Esophagus squamous epithelium (tissue), 5 donors: ENCODE measurements at places on chromosomes 11 and 22.

DNA sequence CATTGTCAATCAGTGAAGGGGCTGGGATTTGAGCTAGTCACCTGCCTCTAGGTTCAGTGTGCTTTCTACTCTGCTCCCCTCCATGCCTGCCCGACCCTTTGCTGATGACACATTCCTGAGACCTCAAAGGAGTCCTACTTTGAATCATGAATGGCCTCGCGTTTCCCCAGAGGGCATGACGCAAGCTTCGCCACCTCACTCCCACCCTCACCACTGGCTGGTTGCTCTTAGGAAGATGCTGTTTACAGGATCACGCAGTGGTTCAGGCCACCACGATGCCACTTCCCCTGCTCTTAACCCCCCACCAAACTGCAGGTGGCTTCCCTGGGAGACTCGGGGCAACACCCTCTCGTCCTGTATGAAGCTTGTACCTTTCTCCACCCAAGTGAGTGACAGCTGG is 62.9 kb upstream of the B3GAT1 start:
- no peak for DNase-seq

DNA sequence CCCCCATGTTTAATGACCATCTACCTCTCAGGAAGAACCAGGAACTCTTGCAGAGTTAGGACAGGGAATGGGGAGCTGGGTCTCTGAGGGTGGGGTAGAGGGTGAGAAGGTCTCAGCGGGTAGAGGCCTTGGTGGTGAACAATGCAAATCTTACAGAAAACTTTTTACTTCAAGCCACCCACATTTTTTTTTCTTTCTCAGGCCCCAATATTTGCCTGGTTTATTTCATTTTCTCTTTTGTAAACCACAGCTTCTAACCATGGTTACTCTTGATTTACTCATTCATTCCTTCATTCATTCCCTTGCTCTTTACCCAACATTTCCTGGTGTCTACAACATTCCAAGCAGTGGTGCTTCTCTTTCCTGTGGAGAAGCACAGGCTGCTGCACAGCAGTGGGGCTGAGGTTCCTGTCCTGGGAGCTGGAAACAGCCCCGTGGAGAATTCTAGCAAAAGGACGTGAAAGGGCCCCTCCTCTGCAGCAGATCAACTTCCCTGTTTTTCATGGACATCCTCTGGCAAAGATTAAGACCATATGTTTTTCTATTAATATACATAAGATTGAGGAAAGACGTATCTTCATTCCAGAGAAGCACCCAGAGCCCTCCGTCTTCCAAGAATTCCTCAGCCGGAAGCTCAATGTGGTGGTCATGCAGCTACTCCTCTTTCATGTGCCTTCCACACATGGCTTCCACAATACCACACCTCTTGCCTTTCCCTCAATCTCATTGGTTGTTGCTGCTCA is 224.4 kb upstream of the SESN3 start:
- DNase-seq = no peak

GRCh38 chr22:50267591-50268390 is 2.4 kb downstream of the MAPK11 start:
- DNase-seq = no peak

DNA sequence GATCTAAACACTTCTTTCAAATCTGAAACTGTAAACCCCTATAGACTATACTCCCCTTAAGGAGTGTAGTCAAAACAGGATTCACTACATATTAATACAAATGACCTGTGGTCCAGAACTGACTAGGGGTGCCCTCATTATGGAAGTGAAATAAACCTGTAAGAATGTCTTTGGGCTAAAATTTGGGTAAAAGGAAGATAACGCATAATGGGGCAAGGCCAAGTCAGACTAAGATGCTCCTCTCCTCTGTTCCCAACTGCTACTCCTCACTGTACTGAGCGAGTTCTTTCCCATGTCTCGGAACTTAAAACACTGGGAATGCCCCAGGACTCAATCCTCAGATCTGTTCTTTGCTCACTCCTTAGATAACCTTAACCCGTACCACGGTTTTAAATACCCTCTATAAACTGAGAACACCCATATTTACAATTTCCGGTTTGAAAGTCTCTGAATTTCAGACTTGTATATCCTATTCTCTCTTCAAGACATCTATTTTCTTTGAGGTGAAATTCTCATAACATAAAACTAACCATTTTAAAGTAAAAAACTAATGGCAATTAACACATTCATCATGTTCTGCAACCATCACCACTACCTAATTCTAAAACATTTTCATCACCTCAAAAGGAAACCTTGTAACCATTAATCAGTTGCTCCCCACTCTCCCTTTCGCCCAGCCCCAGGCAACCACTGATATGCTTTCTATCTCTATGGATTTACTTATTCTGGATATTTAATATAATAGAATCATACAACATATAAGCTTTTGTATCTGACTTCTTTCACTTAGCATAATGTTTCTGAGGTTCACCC is 4.0 kb downstream of the THAP12 start:
- DNase-seq = no peak

- DNase-seq = no peak
Measured at GRCh38 chr11:46541593-46542371, 52.0 kb downstream of the AMBRA1 start.

DNA sequence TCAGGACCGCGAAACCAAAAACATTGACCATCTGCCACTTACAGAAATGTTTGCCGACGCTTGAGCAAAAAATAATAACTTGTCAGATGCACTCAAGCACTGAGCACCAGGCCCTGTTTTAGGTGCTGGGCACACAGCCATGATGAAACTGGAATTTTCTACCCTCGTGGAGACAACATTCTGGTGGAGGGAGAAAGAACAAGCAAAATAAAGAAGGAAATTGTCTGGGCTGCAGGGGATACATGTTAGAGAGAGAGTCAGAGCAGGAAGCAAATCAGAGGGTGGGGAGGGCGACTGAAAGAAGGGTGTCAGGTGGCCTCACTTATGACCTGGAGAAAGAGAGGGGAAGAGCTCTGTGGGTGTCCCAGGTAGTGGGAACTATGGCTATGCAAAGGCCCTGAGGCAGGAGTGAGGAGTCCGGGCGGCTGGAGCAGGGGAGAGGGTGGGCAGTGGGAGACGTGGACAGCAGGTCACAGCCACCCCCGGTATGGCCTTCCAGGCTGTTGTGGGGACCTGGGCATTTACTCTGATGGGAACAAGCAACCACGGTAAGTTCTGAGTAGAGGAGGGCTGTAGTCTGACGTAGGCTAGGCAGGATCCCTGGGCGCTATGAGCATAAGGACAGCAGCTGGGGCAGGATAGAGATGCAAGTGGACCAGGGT is 78.8 kb downstream of the MYEOV start:
- no peak for DNase-seq
